ENCODE measurements at places on chromosomes 2 and 18.

DNA sequence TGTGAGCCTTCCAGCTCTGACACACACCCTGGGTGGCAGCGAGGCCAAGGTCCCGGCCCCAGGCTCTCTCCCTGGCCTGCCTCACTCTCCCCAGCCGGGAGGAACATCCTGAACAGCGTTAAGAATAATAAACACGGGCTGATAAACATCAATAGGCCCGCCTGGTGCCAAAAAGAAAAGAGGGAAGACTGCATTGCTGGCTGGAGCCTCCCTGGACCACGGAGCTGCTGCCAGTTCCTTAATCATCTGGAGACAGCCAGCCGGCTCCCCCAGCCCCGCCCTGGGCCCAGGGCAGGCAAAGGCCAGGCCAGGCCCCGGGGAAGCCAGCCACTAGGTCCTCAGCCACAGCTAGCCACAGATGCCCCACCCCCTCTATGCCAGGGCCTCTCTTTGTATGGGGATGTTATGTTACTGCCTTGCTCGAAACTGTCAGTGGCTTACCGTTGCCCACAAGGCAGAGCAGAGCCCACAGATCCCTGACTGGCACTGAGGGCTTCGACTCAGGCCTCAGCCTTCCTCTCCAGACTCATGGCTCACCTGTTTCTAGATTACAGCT, 293.7 kb downstream of the DYSF start:
- DNase-seq: no peak

DNA sequence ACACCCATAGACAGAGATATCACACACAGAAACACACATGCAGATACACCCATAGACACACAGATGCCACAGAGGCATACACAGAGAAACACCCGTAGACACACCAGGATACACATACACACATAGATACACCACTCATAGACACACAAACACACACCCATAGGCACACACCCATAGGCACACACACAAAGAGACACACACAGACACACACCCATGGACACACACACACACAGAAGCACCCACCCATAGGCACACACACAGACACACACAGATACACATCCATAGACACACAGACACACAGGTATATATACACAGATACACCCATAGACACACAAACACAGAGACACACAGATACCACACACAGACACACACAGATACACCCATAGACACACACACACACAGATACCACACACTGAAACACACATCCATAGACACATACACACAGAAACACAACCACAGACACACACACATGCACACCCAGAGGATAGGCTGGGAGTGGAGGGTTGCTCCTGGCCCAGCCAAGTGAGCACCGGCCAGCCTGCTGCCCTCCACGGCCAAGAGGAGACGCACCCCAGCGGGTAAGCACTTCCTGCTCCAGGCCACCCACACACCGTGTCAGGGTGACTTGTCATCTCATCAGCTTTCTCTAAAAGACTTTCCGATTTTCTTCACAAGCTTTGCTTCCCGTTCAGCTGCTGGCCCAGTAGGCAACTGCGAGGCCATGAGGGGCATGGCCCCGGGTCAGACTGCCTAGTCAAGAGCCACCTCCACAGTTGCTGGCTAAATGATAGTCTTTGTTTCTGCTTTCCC, 14.1 kb upstream of the CNNM3 start:
- no peak for DNase-seq

- DNase-seq: no peak
Observed at GRCh38 chr18:31983976-31984375, 34.6 kb upstream of the RNF125 start.

DNA sequence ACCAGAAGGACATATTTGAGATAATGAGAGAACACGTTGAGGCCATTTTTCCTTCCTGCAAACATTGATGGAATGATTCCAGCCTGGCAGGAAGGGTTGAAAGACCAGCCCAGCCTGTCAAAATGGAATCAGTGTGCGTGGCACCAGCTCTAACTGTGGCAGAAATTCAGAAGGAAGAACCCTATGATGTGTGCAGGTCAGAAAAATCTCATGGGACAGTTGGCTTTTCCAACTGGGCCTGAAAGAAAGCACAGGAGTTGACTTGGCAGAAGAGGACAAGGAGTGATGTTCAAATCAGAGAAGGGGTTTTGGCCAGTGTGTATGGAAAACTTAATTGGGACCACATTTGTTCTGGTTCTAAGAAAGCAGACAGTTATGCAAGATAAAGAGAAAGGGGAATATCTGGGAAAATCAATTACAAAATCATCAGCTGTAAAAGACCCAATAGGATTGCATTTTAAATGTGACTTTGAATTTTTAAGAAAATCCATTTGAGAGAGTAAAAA, 192.8 kb upstream of the PID1 start:
- DNase-seq: no peak

- no peak for DNase-seq
Observed at GRCh38 chr2:129331638-129332037, 647.8 kb upstream of the RAB6C start.

- no peak for DNase-seq
Observed at GRCh38 chr18:62981566-62981965, 266.2 kb downstream of the PHLPP1 start.

DNA sequence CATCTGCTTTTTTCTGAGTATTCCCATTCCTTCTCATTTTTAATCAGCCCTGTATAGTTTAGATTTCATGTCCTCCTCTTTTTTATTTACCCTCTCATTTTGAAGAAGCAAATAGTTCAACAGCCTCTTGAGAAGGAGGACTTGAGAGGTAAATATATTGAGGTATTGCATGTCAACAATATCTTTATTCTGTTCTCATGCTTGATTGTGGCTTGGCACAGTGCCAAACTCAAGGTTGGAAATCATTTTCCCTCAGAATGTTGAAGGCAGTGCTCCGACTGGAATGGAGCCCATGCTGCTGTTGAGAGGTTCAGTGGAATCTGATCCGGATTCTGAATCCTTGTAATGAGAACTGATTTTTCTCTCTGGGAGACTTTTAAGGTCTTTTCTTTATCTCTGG, 31.0 kb upstream of the GALNT3 start:
- DNase-seq: no peak

GRCh38 chr2:65057391-65058052, 1.3 kb downstream of the CEP68 start:
- no peak for DNase-seq

DNA sequence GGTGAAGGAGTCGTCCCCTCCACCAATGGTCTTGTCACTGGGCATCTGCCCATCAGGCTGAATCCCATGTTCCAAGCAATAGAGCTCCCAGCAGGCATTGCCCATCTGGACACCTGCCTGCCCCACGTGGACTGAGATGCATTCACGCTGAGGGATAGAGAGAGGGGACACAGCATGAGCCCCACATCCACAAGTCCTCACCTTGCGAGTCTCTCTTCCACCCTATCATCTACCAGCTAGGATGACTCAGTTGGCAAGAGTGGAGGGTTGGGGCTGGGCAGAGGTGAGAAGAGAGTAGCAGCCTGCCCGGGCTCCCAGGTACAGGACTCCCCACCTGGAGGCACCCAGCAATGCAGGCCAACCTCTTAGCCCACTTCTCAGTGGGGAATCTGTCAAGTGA, 959 bp upstream of the TUBA4B start:
- DNase-seq: no peak

DNA sequence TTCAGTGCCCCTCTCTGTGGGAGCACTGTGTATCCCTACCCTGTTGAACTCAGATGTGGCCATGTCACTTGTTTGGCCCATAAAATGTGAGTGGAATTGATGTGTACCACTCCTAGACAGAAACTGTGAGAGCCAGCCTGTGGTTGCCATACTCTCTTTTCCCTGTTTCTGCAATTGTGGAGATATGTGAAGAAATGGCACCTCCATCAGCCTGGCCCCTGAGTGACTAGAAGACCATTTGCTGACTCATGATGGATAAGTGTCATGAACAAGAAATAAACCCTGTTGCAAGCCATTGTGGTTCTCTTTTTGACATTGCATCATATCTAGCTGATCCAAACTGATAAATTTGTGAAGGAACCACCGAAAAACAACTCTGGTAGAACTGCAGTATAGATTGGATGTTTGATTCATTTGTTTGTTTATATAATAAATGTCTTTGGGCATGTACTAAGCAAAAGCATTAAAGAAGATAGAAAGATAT, 214.5 kb upstream of the FBXO11 start:
- no peak for DNase-seq

GRCh38 chr2:127170452-127171197, 49.5 kb downstream of the CYP27C1 start:
- no peak for DNase-seq

GRCh38 chr2:206105541-206105940, 19.6 kb upstream of the INO80D start:
- no peak for DNase-seq

DNA sequence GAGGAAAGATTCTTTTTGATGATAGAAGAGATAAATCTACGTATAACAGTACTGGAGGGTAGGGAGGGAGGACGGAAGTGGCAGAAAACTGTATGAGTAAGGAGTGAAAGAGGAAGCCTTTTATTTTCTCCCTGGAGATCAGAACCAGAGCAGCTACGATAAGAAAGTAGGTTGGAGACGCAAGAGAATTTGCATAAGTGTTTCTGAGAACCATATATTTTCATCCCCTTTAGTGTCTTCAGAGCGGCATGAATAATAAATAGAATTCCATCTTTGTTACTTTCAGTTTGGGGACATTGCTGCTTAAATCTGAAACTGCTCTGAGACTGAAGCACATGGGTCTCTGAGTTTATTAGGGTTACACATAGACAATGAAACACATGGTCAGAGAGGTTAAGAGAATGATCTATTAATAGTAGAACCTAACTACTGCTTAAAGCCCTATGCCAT, 230.2 kb upstream of the TNP1 start:
- DNase-seq: no peak

- DNase-seq: no peak
Observed at GRCh38 chr2:9145109-9145751, 61.4 kb upstream of the ASAP2 start.

- no peak for DNase-seq
Observed at GRCh38 chr2:140770645-140771044, 1360.2 kb downstream of the LRP1B start.

GRCh38 chr2:64751286-64752260, 97.9 kb upstream of the SERTAD2 start:
- DNase-seq: peak; percentile 100

GRCh38 chr2:189183170-189183569, 3.6 kb upstream of the COL5A2 start:
- DNase-seq: no peak

GRCh38 chr18:63578357-63578958, 8.7 kb upstream of the SERPINB13 start:
- no peak for DNase-seq

DNA sequence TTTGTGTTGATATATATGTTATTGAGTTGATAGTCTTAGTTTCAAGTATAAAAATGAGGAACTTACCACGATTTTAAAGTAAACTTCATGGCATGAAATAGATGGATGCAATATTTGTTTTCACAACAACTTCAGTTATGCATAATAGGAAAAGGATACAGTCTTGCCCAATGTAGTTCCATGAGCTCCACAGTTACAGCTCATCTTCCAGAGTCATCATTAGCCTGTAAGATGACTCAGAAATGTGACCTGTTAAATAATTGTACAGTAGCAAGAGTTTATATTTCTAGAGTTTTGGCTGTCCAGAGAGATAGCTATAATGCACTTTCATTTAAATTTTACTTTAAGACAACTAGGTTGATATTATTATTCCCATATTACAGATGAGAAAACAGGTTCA, 80.9 kb upstream of the ARHGAP28 start:
- no peak for DNase-seq

DNA sequence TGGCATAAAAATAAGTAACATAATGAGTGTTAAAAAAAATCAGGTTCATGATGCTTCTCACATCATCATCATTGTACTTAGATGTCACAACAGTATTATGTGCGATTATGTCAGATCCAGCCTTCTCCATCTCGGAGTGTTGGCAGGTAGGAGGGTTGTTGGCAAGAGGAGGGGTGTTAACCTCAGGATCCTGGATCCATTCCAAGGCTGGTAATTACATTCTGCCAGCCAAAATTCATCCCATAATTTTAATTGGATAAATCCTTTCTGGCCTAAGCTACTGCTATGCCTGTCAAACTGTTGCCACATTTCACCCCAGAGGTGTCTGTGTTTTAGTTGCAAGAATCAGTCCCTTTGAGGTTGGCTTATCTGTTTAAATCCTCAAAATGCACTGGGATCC, 891 bp upstream of the FTCDNL1 start:
- peak; percentile 48 for DNase-seq

DNA sequence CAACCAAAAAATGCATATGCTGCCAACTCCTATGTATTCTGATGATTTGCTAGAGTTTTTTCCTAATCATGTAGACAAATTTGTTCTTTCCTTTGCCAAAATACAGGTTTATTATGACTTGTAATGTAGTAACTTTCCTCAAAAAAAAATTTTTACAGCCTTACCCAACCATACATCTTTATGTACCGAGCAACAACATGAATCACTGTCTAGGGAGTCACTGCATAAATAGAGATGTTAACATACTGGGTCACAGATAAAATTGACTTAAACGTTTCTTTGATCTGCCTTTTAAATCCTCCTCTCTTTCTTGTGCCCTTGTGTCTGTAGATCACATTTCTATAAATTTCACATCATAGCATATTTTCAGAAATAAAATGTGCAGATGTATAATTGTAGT, 143.6 kb downstream of the MBD2 start:
- no peak for DNase-seq

- no peak for DNase-seq
Observed at GRCh38 chr2:239232195-239232578, 168.6 kb downstream of the HDAC4 start.

DNA sequence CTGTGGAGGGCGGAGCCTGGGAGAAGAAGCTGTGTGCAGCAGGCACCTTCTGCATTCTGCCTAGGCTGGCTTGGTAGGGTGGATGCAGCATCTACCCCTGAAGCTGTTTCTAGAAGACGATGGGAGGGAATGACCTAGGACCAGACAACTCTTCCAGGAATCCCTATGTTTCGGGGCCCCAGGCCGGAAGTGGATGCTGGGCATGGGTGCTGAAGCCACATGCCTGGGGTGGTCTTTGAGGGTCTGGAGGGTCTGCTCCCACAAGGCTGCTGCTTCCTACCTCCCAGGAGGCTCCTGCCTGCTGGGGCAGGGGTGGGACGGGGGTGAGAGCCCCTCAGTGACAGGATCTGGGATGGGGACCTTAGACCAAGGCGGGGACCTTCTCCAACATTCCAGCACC, 61.0 kb downstream of the CIB4 start:
- no peak for DNase-seq

DNA sequence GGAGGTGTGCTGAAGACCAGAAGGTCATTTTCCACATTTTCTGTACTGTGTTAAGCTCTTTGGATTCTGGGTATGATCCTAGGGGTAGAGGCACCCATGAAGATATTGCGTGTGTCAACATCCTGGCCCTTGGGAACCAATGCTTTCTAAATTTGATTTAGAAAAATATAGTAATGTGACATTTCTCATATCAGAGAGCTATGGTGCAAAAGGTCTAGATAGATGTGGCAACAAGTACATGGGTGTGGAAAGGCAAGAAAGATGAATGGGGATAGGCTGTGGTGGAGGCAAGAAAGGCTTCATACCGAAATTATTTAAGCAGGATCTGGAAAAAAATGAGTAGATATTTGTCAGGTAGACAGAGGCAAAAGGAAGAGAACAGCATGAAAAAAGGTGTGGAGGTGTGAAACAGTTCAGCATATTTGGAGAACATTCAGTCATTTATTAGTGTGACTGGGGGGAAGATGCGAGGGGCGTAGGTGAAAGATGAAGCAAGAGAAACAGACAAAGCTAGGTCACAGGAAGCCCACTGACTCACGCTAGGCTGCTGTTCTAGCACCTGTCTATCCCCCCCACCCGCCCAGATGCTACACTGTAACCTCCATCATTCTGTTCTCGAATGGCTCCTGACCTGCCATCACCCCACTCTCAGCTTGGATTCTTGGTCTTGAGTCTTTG, 11.7 kb downstream of the DOK1 start:
- no peak for DNase-seq

- DNase-seq: no peak
Observed at GRCh38 chr2:88350331-88351248, 101.9 kb downstream of the FOXI3 start.
